CD4-positive, alpha-beta T cell treated with Interleukin-15 for 4 hours (primary cell): ENCODE measurements at places on chromosomes 3 and 15.

- no peak for DNase-seq
Measured at GRCh38 chr3:80213086-80213485, 445.3 kb upstream of the ROBO1 start.

DNA sequence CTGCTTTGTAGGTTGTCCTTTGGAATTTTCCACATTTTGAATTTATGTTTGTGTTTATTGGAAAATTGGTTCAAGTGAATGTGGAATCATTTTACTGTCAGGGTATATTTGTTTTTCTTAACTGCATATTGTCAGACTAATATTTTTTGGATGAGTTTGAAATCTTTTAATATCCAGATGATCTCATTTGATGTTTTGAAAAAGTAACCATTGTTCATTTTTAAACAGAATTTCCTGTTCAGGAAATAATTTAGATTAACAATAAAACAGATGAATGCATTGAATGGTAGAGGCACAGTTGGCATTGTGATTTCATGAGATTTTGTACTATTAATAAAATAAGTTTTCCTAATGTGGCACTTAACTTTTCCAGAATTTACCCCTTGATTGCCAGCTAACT is 15.5 kb downstream of the TRAK1 start:
- no peak for DNase-seq

GRCh38 chr3:172339892-172340291 is 108.4 kb downstream of the GHSR start:
- DNase-seq, result no peak

- no peak for DNase-seq
Measured at GRCh38 chr3:177968891-177969290, 567.3 kb upstream of the KCNMB2 start.

DNA sequence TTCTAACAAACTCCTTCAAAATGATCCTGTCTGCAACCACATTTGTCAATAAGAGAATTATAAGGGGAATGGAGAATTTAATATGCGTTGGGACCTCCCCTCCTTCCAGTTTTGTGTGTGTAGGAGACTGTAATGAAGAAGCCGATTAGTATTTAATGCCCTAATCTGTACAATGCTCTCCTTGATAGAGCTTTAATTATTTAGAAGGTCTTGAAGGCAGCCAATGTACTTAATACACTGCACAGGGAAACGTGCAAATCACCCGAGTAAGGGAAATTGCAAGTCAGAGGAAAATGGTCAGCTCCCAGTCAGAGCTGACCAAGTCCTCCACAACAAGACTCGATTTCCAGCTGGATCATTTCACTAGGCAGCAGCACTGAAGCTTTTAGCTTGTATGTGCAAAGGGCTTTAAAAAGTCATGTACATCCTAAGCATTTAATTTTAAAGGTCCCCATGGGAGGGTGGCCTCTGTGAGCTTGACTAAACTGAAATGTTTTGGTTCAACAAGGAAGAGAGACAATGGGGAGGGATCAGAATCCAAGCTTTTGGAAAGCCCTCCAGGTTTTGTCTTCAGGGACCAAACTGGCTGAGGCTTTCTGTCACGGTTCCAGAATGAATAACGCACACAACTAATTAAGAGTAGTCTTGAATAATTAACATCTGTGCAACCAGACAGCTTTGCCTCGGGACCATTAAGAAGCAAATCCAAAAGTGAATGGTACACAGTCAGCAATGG is 159.8 kb upstream of the MITF start:
- DNase-seq, result no peak

DNA sequence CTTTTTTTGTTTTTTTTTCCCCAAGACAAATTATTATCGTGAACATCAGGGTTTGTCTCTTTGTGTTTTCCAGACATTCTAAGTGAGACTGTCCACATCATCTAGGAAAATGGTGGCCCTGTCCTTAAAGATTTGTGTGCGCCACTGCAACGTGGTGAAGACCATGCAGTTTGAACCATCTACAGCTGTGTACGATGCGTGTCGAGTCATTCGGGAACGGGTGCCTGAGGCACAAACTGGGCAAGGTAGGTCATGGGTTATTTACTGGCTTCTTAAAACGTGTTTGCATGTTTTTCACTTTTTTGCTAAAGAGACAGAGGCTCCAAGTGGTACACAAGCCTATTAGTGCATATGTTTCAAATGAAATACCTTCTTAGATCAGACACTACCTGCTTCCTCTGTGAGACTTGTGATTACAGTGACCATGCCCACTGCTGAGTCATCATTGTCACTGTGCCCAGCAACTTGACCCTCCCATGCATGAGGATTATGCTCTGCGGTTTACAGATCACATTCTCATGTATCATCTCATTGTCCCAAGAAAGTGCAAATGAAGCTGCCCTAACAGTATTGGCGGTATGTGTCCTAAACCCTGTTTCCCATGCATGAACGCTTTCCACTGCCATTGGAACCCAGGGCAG is 395.2 kb upstream of the TPM1 start:
- DNase-seq, result no peak

DNA sequence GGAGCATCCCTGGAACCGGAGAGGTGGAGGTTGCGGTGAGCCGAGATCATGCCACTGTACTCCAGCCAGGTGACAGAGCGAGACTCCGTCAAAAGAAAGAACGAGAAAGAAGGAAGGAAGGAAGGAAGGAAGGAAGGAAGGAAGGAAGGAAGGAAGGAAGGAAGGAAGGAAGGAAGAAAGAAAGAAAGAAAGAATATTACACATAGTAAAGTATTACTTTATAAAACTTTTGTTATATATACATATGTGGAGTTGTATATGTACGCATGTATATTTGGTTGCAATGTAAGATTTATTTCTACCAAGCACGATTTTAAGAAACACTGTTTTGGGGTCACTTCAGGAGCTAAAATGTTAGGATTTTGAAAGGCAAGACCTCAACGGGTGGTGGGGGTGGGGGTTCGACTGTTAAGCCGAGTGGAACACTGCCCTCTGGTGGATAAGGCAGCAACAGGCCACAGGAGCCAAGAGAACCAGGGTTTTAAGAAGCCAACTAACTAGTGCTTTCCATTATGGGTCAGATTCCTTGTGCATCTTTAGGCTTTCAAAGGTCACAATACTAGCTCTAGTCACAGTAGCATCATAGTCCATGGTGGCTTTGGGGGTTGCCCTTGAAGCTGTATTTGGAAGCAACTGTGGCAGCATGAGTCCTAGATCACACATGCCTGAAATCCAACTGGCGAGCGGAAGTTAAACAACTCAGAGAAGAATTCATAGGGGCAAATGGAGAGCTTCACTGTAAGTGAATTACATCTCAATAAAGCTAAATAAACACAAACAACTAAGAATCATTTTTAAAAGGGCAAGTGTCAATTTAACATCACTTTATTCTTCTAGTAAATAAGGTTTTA is 22.5 kb downstream of the GLB1 start:
- peak; percentile 76 for DNase-seq

GRCh38 chr15:96474231-96474664 is 143.7 kb downstream of the NR2F2 start:
- no peak for DNase-seq

DNA sequence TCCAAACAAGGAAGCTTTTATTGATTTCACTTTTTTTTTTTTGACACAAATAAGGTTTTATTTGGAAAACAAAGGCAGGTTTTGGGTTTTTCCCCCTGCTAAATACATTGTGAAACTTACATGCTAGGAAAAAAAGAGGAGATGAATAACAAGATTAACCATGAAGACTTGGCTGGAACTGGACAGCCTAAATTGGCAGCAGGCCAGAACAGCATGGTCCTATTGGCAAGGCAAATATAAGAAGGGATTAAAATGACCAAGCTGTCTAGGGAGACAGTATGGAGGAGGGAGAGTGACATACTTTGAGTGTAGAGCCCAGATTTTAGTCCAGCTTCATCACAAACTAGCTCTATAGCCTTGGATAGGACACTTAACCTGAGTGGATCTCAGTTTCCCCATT is 63.9 kb upstream of the BBX start:
- DNase-seq, result no peak

DNA sequence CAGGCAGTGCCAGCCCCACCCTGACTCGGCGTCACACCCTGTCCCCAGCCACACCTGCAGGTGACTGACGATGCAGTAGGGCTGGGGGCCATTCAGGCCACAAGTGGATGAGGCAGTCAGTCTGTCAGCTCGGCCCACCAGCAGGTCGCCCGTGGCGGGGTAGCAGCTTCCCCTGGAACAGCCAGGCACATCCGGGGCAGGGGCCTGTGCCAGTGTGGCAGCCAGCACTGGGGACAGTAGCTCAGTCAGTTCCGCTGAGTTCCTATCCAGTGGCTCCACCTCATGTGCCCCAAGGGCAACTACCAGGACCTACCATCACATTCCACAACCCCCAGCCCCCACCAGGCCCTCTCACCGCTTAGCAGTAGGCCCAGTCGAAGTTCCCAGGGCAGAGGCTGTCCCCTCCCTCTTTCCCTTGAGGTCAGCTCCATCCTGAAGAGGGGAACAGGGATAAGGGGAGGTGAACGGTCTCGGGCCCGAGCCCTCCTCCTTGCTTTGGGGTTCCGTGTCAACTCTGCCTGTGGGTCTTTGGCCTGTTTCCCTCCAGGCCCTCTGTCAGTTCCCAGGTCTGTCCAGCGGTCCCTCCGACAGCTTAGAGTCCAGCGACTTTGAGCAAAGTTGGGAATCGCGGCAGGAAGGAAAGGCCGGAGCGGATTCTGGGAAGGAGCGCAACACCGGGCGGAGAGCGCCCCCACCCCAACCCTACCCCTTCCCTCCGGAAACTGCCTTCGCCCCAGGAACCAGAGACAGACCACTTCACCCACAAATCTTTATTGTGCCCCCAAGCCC is at the start of gene LAMB2:
TSS of gene LAMB2 (minus strand) at position 614 of the 789 bp plus-strand sequence. CDS start at position 431, 183 bp downstream.
- DNase-seq, result no peak

DNA sequence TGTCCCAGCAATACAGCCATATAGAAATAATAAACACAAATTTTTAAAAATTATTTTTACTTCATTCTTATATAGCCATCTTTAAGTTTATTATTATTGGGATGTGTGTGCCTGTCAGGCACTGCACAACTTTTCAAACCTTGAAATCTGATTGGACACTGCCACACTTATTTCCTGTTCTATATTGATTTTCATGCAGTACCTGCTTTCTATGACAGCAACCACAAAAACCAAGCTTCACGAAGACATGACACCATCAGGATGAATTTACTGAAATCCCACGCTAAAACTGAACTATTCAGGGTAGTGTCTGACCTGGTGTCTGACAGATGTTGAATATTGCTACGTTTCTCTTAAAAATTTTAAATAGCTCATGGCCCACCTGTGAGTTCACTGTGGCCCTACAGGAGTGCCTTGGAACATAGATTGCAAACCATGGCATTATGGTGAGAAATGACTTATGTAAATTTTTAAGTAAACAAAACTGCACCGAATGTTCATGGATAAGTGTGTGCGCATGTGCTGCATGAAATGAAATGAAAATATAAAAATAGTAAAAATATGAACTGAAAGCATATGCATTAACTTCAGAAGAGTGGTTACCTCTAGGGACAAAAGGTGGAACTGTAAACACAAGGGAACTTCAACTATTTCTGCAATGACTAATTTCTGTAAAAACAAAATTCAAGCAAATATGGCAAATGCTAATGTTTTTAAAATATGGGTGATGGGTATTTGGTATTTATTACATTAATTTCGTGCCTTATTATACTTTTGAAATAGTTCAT is 152.3 kb downstream of the ZBTB20 start:
- no peak for DNase-seq

GRCh38 chr3:99114565-99115291 is 213.2 kb upstream of the DCBLD2 start:
- no peak for DNase-seq

- DNase-seq, result no peak
Measured at GRCh38 chr15:72967811-72968530, 84.3 kb upstream of the NEO1 start.

DNA sequence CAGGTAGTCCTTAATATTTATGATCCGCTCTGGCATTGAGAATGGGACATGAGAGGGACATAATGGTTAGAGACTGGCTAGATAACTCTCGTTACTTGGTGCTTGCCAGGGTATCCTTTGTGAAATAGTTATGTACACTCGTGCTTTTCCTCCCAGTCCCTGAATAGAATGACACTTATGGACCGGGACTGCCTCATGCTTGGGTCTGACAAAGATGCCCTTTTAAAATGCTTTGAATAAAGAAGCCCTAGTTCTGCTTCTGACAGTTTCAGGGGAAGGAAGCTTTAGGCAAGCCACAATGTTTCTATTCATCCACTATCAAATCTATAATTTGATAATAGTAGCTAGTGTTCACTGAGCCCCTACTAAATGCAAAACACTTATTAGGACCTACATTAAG is 29.4 kb downstream of the POLR2M start:
- DNase-seq, result no peak

GRCh38 chr15:32828507-32829186 is 110.8 kb downstream of the GREM1 start:
- DNase-seq, result no peak

DNA sequence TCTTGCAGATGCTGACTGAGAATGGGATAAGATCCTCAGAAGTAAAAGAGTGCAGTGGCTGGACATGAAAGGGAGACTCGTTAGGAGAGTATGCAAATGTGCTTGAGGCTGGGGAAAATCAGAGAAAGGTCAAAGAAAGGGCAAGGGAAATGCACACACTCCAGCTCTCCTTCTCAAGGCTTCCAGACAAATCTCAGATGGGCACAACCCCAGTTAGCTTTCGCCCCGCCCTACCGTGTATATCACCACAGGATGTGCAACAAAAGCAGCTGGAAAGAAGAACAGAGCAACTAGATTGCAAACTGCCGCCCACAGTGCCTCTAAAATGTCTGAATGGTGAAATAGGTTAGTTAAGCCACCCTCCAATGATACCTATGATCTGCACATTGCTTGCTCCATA is 63.9 kb downstream of the CERS3 start:
- no peak for DNase-seq

DNA sequence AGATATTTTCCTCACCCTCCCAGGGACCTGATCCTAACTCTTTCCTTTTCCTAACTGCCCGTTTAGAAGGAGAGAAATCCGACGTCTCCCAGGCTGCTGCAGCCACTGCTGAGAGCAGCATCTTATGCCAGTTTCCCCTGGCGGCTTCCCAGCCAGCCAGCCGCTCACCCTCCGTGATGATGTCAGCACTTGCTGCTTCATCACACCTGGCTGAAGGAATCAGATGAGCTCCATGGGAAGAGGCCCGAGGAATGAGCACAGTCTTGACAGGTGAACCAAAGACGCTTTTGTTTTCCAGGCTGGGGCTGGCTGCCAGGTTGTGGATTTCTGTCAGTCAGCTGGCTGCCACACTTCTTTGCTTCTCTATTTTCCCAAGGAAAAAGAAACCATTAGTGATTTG is 445.1 kb upstream of the RBMS3 start:
- DNase-seq, result no peak
